ENCODE measurements at places on chromosomes 4 and X. TPM values are rescaled to one million over a fixed set of nuclear protein-coding genes. Genes with fewer than 3 reads are reported as not detected.

The GC gene
- 34.8 TPM for total RNA-seq

The KLHL13 gene
- 3.4 TPM for total RNA-seq

The EGF gene
- total RNA-seq: 51.1 TPM

The SH3D19 gene
- 38.1 TPM for total RNA-seq

The STPG2 gene
- 1.6 TPM for total RNA-seq

The FGD1 gene
- total RNA-seq: 2.9 TPM

The ZNF157 gene
- 0.26 TPM for total RNA-seq

The SYTL5 gene
- 7.3 TPM for total RNA-seq

The RAB33A gene
- total RNA-seq: 0.78 TPM

The PF4V1 gene
- total RNA-seq: not detected

The KLB gene
- 2.1 TPM for total RNA-seq

The CT45A2 gene
- total RNA-seq: not detected

The PCDH10 gene
- total RNA-seq: 0.33 TPM

The AR gene
- total RNA-seq: 8.2 TPM

The CT45A3 gene
- total RNA-seq: not detected

The PIN4 gene
- 4.4 TPM for total RNA-seq

The POLA1 gene
- 9.9 TPM for total RNA-seq

The DCK gene
- 4.6 TPM for total RNA-seq

The ESX1 gene
- total RNA-seq: not detected

The USP17L24 gene
- not detected for total RNA-seq

The PIR gene
- total RNA-seq: 3.9 TPM

The PGRMC2 gene
- 14.8 TPM for total RNA-seq

The FAM200B gene
- total RNA-seq: 20.8 TPM

The CSN1S1 gene
- not detected for total RNA-seq

The CT45A1 gene
- not detected for total RNA-seq

The RNF128 gene
- 18.9 TPM for total RNA-seq

The GPRASP2 gene
- 7.3 TPM for total RNA-seq

The NDUFB11 gene
- 66.7 TPM for total RNA-seq

The C4orf51 gene
- not detected for total RNA-seq

The NWD2 gene
- total RNA-seq: 4.0 TPM

The LANCL3 gene
- 0.26 TPM for total RNA-seq

The RASGEF1B gene
- 8.6 TPM for total RNA-seq

Measured in body of pancreas (tissue), 4 donors.